ENCODE measurements at places on chromosomes 16 and 17. TPM values are rescaled to one million over a fixed set of nuclear protein-coding genes. Genes with fewer than 3 reads are reported as not detected.

DNA sequence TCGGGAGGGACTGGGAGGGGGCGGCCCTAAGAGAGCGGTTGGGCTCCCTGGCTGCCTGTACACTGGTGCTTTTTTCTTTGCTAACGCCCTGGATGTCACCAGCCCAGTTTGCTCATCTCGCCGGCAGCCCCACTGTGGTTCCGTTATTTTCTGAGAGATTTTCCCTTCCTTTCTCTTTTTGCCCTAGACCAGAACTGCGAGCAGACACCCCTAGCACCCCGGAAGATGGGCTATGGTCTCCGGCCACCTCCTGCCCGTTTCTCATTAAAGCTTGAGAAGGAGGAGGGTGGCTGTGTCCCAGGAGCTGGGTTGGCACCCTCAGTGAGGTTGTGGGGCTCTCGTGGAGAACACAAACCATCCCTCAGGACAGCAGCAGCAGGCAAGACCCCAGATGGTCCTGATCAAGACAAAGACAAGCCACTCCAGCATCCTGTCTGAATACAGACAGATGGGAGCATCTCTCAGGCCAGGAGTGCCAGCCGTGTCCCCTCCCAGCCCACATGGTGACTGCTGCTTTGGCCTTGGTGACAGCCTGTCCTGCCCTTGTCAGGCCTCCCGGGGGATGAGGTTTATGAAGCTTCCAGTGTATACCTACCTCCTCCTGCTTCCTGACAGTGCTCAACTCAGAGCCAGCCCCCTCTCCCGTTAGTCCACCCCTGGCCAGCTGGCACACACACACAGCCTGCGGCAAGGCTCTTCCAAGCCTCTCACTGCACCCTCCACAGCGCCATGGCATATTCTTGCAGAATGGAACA, 77.2 kb downstream of the KCNJ12 start:
- no peaks in the 10 kb centered on the region for H3K27me3 ChIP-seq
- H3K36me3 ChIP-seq, result no peaks in the 10 kb centered on the region
- H3K27ac ChIP-seq, result no peak overlapping the region
- no peak for DNase-seq
- peaks cover 3% of the 10 kb centered on the region for H3K4me1 ChIP-seq

- peak; percentile 79 for DNase-seq
- no peaks in the 10 kb centered on the region for H3K4me1 ChIP-seq
- H3K36me3 ChIP-seq, result no peaks in the 10 kb centered on the region
- no peak overlapping the region for H3K27ac ChIP-seq
- H3K27me3 ChIP-seq, result no peaks in the 10 kb centered on the region
These were observed 7.4 kb downstream of the CMIP start for GRCh38 chr16:81451753-81452680.

- no peaks in the 10 kb centered on the region for H3K27me3 ChIP-seq
- no peak overlapping the region for H3K4me3 ChIP-seq
- H3K36me3 ChIP-seq, result no peaks in the 10 kb centered on the region
- DNase-seq, result no peak
- H3K27ac ChIP-seq, result peak overlapping the region; percentile 23
These were observed 111.1 kb downstream of the SMG6 start for GRCh38 chr17:2192367-2193057.

GRCh38 chr16:86214326-86215232, 295.7 kb upstream of the FOXF1 start:
- H3K27me3 ChIP-seq, result no peaks in the 10 kb centered on the region
- H3K36me3 ChIP-seq, result no peaks in the 10 kb centered on the region
- H3K4me3 ChIP-seq, result no peak overlapping the region
- no peak for DNase-seq
- no peak overlapping the region for H3K27ac ChIP-seq

RCVRN gene
- total RNA-seq, result not detected

KLHL10 gene
- total RNA-seq, result not detected

Measured in ascending aorta (tissue), 2 donors.